ENCODE measurements at places on chromosomes 3 and 15.

GRCh38 chr3:179933080-179933479, 103.7 kb downstream of the PEX5L start:
- DNase-seq, result no peak

DNA sequence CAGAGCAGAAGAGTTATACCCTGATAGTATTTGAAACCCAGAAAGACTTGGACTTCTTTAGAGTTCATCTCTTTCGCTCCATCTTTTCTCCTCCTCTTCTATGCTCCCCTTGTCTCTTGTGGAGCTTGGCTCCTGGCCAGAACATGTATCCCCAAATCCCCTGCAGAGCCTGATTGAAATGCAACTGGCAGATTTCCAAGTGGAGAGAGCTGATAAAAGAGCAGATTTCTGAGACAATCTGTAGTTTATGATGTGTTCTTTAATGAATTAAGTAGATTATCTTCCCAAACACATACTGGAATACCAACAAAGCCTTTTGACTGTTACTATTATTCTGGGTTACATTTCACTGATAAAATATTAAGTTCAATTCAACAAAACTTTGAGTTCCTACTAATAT, 33.4 kb downstream of the UNC13C start:
- DNase-seq, result no peak

- peak; percentile 39 for DNase-seq
Observed at GRCh38 chr3:100899440-100900091, 93.7 kb downstream of the ABI3BP start.

DNA sequence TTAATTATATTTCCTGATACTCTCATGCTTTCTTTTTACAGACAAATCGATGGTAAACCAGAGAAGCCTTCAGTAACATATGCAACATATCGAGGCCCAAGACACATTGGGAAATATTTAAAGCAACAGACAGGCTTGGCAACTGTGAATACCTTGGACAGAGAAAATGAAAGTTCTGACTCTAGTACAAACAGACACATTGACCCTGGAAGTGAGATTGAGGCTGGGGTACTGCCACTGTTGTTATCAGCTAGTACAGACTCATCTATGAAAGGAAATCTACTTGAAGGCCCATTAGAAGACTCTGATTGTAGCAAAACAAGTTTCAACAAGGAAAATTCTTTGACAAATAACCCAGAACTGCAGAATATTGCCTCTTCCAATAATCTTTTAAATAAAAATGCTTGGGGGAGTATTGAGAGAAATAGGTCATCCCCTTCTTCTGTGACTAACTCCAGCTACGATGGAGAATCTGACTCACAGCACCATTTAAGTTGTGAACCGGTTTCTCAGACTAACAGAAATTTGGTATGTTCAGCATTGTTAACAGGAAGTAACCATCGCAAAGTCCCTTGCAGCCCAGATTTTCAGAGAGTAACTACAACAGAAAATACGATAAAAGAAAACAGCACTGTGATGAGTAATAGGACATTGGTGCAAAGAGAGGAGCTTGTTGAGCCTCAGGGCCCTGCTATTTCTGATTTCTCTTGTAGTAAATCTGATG, 50.2 kb downstream of the CRYBG3 start:
- DNase-seq, result no peak

- DNase-seq, result peak; percentile 58
Observed at GRCh38 chr3:27681249-27681748, 40.8 kb downstream of the EOMES start.

DNA sequence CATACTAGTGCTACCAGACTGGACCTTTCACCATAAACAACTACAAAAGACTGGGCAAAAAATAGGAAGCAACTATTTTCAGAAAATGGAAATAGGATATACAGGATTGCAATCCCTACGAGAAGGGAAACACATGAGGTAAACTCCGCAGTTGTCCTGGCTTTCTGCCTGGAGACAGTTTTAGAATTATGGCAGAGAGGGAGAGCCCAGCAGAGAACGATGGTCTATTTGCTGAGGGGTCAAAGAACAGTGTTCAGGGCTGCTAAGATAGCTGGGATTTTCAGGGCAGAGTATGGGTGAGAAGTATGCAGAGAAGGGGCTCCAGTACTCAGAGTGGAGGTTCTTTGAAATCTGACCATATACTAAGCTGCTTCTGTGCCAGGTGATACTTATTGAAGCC, 163.4 kb downstream of the CHDH start:
- DNase-seq, result no peak

DNA sequence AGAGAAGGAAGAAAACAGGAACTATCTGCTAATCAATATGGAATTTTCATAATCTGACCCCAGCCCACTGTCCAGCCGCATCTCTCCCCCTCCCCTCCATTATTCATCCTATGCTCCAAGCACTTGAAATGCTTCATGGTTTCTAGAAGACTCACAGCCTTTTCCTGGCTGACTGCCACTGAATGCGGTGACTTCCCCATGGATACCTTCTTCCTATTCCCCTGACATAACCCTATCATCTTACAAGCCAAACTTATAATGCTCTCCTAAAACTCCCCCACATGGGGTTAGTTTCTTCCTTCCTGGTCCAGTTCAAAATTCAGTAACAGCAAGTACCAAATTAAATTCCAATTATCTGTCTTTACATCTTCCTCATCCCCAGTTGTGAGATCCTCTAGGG, 31.2 kb upstream of the PTX3 start:
- DNase-seq, result no peak

GRCh38 chr3:120438665-120439370, 12.0 kb downstream of the FSTL1 start:
- DNase-seq, result no peak

DNA sequence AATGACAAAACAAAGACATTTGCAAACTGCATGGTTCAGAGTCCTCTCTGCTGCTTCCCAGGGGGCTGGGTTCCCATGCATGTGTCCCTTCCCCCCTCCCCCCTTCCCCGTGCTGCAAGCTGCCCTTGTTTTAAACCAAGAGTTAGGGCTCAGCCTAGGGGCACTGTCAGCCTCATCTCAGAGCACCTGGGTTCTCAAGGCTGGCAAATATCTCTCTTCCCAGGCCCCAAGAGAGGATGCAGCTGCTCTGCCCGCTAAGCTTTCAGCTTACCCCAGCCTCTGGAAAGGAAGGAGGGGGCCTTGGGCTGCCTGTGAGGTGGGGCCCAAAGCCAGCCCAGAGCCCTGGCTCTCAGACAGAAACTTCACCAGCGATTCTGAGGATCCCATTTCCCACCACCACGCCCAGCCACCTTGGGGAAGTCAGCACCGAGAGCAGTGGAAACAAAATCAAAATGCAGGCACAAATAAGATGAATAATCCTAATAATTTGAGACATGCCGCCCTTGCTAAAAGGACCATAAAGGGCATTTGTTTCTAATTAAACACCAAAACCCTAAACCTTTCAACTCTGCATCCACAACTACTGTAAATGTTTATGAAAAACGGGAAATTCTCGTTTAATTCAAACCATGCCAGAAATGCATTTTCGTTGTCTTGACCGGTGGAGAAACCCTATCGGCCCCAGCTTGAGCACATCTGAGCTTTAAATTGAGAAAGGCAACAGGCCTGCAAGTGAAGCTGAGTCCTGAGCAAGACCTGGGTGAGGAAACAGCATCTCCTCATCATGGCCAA, 67.7 kb upstream of the WNT5A start:
- DNase-seq, result no peak

GRCh38 chr3:354432-354831, 157.9 kb downstream of the CHL1 start:
- DNase-seq, result peak; percentile 62

GRCh38 chr3:12286927-12287726, 1.7 kb upstream of the PPARG start:
- DNase-seq, result no peak

GRCh38 chr3:18245721-18246120, 179.4 kb downstream of the SATB1 start:
- DNase-seq, result no peak

DNA sequence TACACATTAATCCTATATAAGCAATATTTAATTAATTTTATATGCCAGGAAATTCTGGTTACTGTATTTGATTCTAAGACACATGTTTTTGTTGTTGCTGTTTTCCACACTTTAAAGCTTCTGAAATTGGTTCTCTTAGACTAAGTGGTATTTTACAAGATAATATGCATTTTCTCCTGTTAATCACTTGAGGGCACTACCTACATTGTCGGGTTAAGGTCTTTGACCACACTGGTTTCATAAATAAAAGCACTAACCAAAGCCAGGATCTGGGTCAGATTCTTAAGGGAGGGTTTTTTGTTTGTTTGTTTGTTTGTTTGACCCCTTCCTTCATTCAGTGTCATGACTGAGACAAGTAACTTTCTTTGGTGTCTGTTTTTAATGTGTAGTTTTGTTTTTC, 590.2 kb downstream of the RBMS3 start:
- DNase-seq, result no peak

DNA sequence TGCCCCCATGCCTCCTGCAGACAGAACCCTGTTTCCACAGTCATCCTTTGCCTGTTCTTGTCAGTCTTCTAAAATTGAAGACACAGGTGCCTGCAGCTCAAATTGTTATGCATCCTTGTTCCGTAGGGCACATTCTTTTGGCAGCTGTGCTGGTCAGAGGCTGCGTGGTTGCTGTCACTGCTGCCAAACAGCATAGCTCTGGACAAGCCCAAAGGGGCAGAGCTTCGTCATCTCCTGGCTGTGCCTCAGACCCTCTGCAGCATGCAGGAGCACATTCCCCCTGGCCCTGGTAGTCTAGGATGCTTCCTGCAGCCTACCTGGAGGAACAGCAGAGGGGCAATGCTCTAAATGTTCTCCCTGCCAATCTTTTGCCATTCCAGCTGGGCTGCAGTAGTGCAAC, 2.1 kb upstream of the FBXL22 start:
- DNase-seq, result no peak
